ENCODE measurements at places on chromosomes 2 and 18.

GRCh38 chr2:241320394-241320793 lies 4.7 kb downstream of the SEPTIN2 start:
- H3K27me3 ChIP-seq = no peaks in the 10 kb centered on the region
- H3K27ac ChIP-seq = no peak overlapping the region
- H3K4me1 ChIP-seq = peaks cover 84% of the 10 kb centered on the region
- H3K36me3 ChIP-seq = no peaks in the 10 kb centered on the region
- no peak overlapping the region for H3K4me3 ChIP-seq

DNA sequence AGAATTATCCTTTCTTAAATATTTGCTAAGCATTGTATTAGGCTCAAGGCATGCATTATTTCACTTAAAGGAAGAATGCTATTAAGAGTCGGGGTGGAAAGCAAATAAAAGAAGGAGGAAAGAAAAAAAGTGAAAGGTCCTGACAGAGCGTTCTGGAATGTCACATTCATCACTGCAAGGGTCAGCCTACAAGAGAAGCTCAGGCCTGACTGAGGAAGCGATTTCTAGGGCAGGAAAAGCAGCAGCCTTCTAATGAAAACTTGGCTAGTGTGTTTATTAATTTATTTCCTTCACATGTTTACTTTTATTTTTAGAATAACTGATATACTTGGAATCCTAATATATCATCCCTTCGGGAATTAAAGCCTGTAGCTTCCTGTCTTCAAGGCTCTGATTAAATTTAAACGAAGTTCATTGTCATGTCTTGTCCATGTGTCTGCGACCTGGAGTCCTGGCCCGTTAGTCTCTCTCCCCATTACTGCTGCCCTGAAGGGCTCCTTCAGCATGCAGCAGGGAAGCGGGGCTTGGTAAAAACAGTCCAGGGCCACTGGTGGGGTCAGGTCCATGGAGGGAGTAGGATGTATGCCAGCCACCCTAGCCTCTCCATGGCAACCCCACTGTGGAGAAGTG lies 119.2 kb upstream of the CCDC68 start:
- H3K27ac ChIP-seq = no peak overlapping the region
- no peak for DNase-seq
- no peaks in the 10 kb centered on the region for H3K27me3 ChIP-seq
- H3K4me3 ChIP-seq = no peak overlapping the region
- H3K4me1 ChIP-seq = no peaks in the 10 kb centered on the region

DNA sequence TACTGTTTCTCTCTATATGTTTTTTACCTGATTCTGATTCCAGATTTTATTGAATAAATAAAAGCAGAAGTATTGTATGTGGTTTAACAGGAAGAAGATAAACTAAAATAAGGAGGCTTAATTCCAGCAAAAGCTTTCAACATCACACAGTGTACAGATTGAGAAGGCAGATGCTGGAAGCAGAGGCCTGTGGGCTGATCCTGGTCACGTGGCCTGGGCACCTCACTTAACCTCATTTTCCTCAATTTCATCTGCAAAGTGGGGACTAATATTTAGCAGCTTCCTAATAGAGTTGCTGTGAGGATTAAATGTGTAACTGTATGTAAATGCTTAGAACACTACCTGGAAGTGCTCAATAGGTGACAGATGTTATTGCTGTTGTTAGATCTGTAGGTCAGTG lies 58.0 kb downstream of the CDCA7 start:
- H3K27me3 ChIP-seq = no peaks in the 10 kb centered on the region
- no peak overlapping the region for H3K4me3 ChIP-seq
- DNase-seq = no peak
- no peak overlapping the region for H3K27ac ChIP-seq
- H3K4me1 ChIP-seq = no peaks in the 10 kb centered on the region

- no peaks in the 10 kb centered on the region for H3K27me3 ChIP-seq
- no peak overlapping the region for H3K4me3 ChIP-seq
- H3K36me3 ChIP-seq = peaks cover 21% of the 10 kb centered on the region
- no peak overlapping the region for H3K27ac ChIP-seq
- DNase-seq = no peak
- no peaks in the 10 kb centered on the region for H3K4me1 ChIP-seq
Measured at GRCh38 chr2:60925994-60926740, 44.8 kb downstream of the REL start.

DNA sequence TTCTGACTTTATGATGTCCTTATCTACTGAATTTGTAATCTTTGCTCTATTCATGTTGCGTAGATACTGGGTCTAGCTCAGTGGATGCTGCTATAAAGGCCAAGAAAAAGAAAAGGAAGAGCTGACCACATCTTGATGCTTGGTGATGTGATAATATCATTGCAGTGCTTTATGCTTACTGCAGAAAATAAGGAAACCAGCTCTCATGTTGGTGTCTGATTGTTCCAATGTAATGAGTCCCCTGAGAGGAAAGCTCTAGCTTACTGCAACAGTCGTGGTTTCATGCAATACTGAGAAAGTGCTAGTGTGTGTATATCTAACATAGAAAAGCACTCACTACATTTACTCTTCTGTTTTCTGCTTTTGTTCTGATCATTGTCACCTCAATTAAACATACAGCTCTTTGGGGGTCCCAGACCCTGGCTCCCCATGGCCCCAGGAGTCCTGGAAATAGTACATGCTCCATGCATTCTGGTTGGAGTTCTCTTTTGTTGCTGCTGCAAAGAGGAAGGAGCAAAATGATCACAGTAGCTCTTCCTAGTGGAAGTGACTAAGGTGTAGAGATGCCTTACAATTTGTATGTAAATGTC lies 338.8 kb downstream of the CYRIA start:
- H3K4me3 ChIP-seq = no peak overlapping the region
- H3K4me1 ChIP-seq = no peaks in the 10 kb centered on the region
- H3K27ac ChIP-seq = no peak overlapping the region

- no peak overlapping the region for H3K27ac ChIP-seq
- DNase-seq = no peak
- H3K36me3 ChIP-seq = no peaks in the 10 kb centered on the region
- H3K27me3 ChIP-seq = no peaks in the 10 kb centered on the region
- H3K4me3 ChIP-seq = no peak overlapping the region
Measured at GRCh38 chr2:134502104-134502503, 216.7 kb downstream of the TMEM163 start.
